ENCODE measurements at places on chromosomes 13 and 19.

DNA sequence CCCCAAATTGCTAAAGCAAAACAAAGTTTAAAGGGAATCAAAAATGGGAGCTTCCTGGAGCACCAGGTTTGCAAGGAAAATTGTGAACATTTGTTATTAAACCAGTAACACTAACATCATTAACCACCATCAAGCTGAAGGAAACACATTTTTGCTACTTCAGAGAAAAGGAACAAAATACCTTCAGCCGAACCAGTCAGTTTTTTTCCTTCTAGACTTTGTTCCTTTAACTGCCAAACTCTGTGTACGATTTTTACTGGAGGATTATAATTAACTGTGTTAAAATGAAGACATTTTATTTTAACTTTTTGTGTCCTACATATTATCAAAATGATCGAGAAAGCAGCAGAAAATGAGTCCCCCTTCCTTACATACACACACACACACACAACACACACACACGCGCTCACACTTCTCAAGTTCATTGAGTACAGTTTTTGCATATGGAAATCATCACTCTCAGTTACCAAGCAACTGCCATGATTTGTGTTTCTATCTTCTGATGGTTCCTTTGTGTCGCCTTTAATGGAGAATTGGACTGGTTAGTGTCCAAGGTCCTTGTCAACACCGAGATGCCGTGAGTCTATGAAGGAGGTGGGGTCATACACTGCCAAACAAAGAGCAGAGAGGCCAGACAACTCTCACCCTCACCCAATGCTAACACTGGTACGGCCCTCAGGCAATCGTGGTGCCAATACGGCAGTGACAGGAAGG is 9.8 kb upstream of the SERP2 start:
- no peak for DNase-seq

GRCh38 chr19:3976495-3977241 is 5.8 kb upstream of the DAPK3 start:
- DNase-seq: no peak

DNA sequence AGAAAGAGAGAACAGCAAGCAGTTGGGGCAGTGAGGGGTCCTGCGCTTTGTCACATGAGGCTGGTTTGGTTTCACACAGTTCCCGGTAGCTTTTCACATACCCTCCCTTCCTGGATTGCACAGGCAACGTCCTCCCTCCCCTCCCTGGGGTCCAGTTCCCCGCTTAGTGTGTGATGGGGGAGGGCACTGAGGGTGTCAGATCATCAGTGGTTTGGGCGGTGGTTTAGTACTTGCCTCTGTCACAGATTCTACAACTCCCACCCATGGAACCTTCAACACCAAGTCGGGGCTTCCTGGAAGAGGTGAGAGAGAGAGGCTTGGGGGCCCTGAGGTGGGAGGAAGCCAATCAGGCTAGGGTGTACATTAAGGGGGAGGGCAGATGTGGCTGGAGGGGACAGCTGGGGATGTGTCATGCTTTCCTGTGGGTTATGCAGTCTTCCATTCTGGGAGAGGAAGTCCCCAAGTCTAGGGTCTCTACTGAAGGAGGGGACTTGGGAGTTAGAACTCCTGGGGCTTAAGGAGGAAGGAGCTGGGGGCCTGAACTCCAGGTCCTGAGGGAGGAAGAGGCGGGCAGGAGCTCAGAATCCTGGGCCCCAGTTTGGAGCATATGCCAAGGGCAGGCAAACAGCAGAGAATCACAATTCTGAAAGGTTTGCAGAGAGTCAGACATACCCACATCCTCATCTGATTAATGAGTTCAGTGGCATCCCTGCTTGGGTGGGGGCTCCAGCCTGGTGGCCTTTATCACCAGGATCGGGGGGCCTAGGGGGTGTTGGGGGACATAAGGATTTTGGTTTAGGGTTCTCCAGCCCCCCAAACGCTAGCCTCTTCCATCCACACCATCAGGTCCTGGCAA is at the start of gene NKG7:
TSS of gene NKG7 (minus strand) at position 6 of the 856 bp plus-strand sequence. CDS start 119 bp downstream, outside the sequence.
- DNase-seq: no peak

DNA sequence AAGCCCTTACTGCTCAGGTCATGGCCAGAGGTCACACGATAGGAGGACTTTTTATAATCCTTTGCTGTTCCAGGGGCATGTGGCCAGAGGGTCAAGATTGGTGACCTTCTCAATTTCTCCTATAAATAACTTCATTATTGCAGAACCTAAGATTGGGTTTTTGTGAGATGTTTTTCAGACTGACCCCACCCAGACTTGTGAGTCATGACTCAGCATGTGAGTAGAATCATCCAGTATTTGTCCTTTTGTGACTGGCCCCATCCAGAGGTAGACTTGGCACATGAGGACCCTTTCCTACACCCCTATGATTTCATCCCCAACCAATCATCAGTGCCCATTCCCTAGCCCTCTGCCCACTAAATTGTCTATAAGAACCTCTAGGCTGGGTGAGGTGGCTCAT is 84.5 kb upstream of the ABCC4 start:
- no peak for DNase-seq

- no peak for DNase-seq
Observed at GRCh38 chr13:39773833-39774232, 118.4 kb downstream of the COG6 start.

GRCh38 chr13:21287331-21287907 is 111.0 kb downstream of the MRPL57 start:
- DNase-seq: no peak

- no peak for DNase-seq
Observed at GRCh38 chr13:110572778-110573118, 11.2 kb upstream of the RAB20 start.

- no peak for DNase-seq
Observed at GRCh38 chr13:21100211-21100610, 38.8 kb upstream of the LATS2 start.

Data from NCI-H1436 treated with DMSO at 0.1 percent for 48 hours (cell line).